SJSA1 (cell line): ENCODE measurements at places on chromosomes 5 and 9. TPM values are rescaled to one million over a fixed set of nuclear protein-coding genes. Genes with fewer than 3 reads are reported as not detected.
A peak's percentile ranks its signal among the peaks of the same experiment; 100 is the strongest.

GABRA6 gene
- total RNA-seq: not detected in 2 replicates

MZB1 gene
- not detected in 2 replicates for total RNA-seq

RFESD gene
- total RNA-seq: 0.72 and 1.7 TPM in 2 replicates

PCDHA5 gene
- total RNA-seq: not detected in 2 replicates

DNA sequence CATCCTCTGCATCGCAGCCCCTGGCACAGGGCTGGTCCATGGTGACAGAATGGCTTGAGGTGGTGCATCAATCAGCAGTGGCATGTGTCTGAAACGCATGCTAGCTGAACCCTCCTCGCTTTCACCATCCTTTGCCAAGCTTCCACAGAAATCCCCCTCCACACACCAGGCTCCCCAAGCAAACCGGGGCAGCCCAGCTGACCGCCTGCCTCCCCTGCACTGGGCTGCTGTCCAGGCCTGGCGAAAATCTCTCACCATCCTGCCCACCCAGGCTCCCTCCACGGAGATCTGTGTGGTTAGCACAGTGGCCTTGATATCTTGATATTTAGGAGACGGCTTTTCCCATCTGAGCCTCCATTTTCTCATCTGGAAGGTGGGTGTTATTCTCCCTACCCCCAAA lies 905 bp upstream of the HRH2 start:
- DNase-seq: no peak
- no peaks in the 10 kb centered on the region for H3K4me1 ChIP-seq
- H3K36me3 ChIP-seq: no peaks in the 10 kb centered on the region
- H3K4me3 ChIP-seq: no peak overlapping the region
- peaks cover 28% of the 10 kb centered on the region for H3K27me3 ChIP-seq

SPINK13 gene
- total RNA-seq: not detected in 2 replicates

GRCh38 chr5:144950996-144951395 lies 780.3 kb downstream of the KCTD16 start:
- H3K27ac ChIP-seq: no peak overlapping the region
- no peaks in the 10 kb centered on the region for H3K4me1 ChIP-seq
- no peak for DNase-seq
- H3K27me3 ChIP-seq: no peaks in the 10 kb centered on the region
- no peaks in the 10 kb centered on the region for H3K36me3 ChIP-seq

- no peak overlapping the region for H3K27ac ChIP-seq
- no peaks in the 10 kb centered on the region for H3K4me1 ChIP-seq
- DNase-seq: no peak
Observed at GRCh38 chr5:110104726-110105669, 415.3 kb downstream of the MAN2A1 start.

- H3K27me3 ChIP-seq: no peaks in the 10 kb centered on the region
- H3K36me3 ChIP-seq: peaks cover 17% of the 10 kb centered on the region
- no peaks in the 10 kb centered on the region for H3K4me1 ChIP-seq
- peak; percentile 82 for DNase-seq
- H3K27ac ChIP-seq: peak within 1 kb of the TSS; percentile 88
Observed at GRCh38 chr5:84384604-84385575, at the start of gene EDIL3. Gene EDIL3, minus strand, starts transcription at chr5:84384880. Its CDS starts 506 bp downstream, at chr5:84384374.

EQTN gene
- total RNA-seq: not detected in 2 replicates

GRCh38 chr5:124257048-124257447 lies 489.4 kb downstream of the ZNF608 start:
- H3K36me3 ChIP-seq: no peaks in the 10 kb centered on the region
- 0 out of 2 replicates have a peak, but pooled peaks cover 1% of the 10 kb centered on the region for H3K4me1 ChIP-seq
- no peak for DNase-seq
- no peaks in the 10 kb centered on the region for H3K27me3 ChIP-seq
- H3K4me3 ChIP-seq: no peak overlapping the region
- no peak overlapping the region for H3K27ac ChIP-seq

PCDH12 gene
- not detected in 2 replicates for total RNA-seq

- H3K4me3 ChIP-seq: no peak overlapping the region
- H3K36me3 ChIP-seq: no peaks in the 10 kb centered on the region
- DNase-seq: no peak
- no peak overlapping the region for H3K27ac ChIP-seq
- no peaks in the 10 kb centered on the region for H3K27me3 ChIP-seq
Observed at GRCh38 chr9:90975781-90976538, 174.3 kb downstream of the SYK start.

SLC35D2 gene
- total RNA-seq: 10.6 and 21.2 TPM in 2 replicates

SLC25A2 gene
- total RNA-seq: 0.11 and 0.75 TPM in 2 replicates

PAPPA gene
- 1.9 and 5.3 TPM in 2 replicates for total RNA-seq

DNA sequence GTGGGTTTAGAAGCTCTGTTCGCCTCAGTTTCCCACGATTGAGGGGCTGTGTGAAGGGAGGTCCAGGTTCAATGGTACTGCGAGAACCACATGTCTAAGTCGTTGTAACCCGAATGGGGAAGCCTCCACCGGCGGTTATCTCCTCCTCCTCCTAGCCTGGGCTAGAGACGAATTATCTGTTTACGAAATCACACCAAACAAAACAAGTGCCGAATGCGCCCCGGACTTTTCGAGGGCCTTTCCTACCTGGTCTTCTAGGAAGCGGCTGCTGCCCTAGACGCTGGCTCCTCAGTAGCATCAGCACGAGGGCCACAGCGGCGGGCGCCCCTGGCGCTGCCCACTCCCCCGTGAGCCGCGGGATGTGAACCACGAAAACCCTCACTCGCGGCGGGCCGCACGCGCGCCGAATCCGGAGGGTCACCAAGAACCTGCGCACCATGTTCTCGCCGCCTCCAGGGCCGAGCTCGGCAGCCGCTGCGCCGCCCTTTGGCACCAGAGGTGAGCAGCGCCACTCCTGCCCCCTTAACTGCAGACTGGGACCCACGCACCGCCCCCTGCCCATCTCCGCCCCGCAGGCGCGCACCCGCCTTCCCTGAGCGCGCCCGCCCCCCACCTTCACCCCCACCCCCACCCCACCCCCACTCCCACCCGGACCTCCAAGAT lies at the start of gene CDKN2A:
CDKN2A (minus strand) TSS at position 500 of the 663 bp plus-strand sequence.
- peak within 1 kb of the TSS; percentile 94 for H3K27ac ChIP-seq
- H3K36me3 ChIP-seq: peaks cover 38% of the 10 kb centered on the region
- peak within 1 kb of the TSS; percentile 80 for H3K4me3 ChIP-seq
- peaks cover 29% of the 10 kb centered on the region for H3K4me1 ChIP-seq

- no peak for DNase-seq
- no peaks in the 10 kb centered on the region for H3K27me3 ChIP-seq
- no peak overlapping the region for H3K27ac ChIP-seq
Observed at GRCh38 chr9:107612136-107612535, 122.6 kb upstream of the KLF4 start.

DNA sequence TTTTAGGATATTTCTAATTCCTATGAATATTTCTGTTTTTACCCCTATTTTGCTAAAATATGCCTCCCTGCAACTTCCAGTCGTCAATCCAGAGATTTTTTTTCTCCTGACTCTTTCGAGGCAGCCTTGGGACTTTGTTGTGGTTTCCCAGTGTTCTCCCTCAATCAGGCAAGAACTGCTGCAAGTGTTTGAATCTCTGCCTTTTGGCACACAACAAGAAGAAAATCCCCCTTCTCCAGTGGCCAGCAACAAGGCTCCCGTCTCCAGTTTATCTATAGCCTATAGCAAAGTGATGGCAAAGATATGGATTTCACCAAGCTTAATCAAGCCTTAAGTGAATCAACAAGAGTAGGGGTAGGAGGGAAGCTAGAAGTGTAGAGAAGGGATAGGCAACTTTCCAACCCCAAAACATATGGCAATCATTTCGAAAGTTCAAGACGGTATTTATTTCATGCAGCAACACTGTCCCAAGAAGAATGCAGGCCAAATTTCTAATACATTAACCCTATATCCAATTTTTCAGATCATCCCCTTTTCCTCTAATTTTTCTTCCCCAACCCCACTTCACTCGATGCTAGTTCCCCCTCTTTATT lies 37.7 kb upstream of the PAPPA start:
- DNase-seq: no peak
- H3K4me3 ChIP-seq: no peak overlapping the region
- H3K27ac ChIP-seq: no peak overlapping the region
- peaks cover 12% of the 10 kb centered on the region for H3K4me1 ChIP-seq
- no peaks in the 10 kb centered on the region for H3K36me3 ChIP-seq

- no peaks in the 10 kb centered on the region for H3K27me3 ChIP-seq
- no peak overlapping the region for H3K4me3 ChIP-seq
- no peaks in the 10 kb centered on the region for H3K36me3 ChIP-seq
- peaks cover 24% of the 10 kb centered on the region for H3K4me1 ChIP-seq
- no peak for DNase-seq
Observed at GRCh38 chr9:94787266-94787665, 60.8 kb downstream of the AOPEP start.

QRFP gene
- total RNA-seq: not detected in 2 replicates

DNA sequence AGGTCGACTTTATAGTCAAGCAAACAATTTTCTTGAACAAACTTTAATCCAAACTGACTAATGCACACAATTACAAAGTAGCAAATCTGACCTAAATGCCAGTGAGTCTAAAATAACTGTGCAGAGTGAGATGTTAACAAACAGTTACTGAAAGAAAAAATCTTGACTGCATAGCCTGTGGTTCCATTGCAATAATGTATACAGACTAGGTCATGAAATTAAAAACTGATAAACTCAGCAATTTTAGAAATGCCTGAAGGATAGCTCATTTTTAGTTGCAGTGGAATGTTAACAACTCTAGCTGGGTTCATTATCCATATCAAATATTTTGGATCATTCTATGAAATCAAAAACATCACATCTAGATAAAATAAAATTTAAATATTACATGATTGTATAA lies 73.4 kb upstream of the CDH12 start:
- no peaks in the 10 kb centered on the region for H3K4me1 ChIP-seq
- H3K27me3 ChIP-seq: no peaks in the 10 kb centered on the region
- DNase-seq: no peak
- H3K4me3 ChIP-seq: no peak overlapping the region

- H3K27ac ChIP-seq: no peak overlapping the region
- DNase-seq: no peak
- H3K36me3 ChIP-seq: no peaks in the 10 kb centered on the region
- H3K4me3 ChIP-seq: no peak overlapping the region
- H3K27me3 ChIP-seq: no peaks in the 10 kb centered on the region
Observed at GRCh38 chr5:122691931-122692330, 82.9 kb upstream of the SNX2 start.

DNA sequence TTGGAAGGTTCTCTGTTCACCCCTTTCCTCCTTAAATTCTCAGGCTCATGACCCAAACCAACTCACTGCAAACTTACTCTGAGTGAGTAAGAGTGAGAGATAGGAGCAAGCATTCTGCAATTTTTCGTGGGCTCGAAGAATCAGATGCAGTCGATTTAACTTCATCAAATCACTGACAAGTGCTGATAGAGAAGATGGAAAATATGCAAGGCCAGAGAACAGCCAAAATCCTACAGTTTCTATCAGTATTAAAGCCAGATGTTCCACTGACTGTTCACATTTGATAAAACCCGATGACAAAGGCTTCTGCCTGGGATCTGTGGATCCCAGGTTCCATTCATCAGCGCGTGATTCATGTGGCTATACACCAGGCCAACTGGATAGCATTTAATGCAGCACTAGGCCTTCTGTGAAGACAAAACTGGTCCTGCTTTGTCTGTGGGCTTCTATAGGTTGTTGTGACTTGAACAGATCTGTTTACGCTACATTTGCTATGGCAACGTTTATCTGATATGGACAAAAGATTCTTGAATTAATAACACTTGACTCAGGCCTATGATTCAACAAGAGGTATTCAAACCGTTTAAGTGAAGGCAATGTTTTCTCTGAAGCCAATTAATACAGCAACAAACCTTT lies 251.2 kb downstream of the NFIB start:
- H3K4me1 ChIP-seq: no peaks in the 10 kb centered on the region
- H3K27me3 ChIP-seq: no peaks in the 10 kb centered on the region
- no peak for DNase-seq

PCDHGA10 gene
- 1.2 and 2.9 TPM in 2 replicates for total RNA-seq

DNA sequence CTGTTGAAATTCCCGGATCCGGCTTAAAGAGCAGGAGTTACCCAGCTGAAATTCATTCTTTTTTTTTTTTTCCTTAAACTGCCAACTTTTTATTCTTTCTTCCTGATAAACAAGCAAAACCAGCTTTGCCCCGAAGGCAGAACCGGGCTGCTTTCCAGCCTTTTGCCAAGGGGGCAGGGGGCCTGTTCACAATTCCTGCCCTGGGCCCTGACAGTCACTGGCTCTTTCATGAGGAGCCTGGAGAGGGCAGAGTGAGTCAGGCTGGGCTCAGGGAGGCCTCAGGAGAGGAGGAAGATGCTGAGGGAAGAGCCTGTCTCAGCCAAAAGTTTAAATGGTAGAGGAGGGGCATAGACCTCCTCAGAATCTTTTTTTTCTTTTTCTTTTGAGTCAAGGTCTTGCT lies 4.8 kb downstream of the GLIPR2 start:
- peaks cover 11% of the 10 kb centered on the region; the same call in 1 of the 2 replicates for H3K4me1 ChIP-seq
- peaks cover 8% of the 10 kb centered on the region; the same call in 1 of the 2 replicates for H3K36me3 ChIP-seq
- no peaks in the 10 kb centered on the region for H3K27me3 ChIP-seq
- H3K4me3 ChIP-seq: no peak overlapping the region
- no peak for DNase-seq
- no peak overlapping the region for H3K27ac ChIP-seq

- no peaks in the 10 kb centered on the region for H3K27me3 ChIP-seq
- H3K4me1 ChIP-seq: peaks cover 1% of the 10 kb centered on the region; the same call in 1 of the 2 replicates
- H3K27ac ChIP-seq: no peak overlapping the region
- no peak overlapping the region for H3K4me3 ChIP-seq
- H3K36me3 ChIP-seq: peaks cover 3% of the 10 kb centered on the region; the same call in 1 of the 2 replicates
Observed at GRCh38 chr5:37428044-37428443, 48.9 kb downstream of the WDR70 start.

RAD23B gene
- 69.2 and 81.2 TPM in 2 replicates for total RNA-seq

PDLIM7 gene
- 175 and 274 TPM in 2 replicates for total RNA-seq

DNA sequence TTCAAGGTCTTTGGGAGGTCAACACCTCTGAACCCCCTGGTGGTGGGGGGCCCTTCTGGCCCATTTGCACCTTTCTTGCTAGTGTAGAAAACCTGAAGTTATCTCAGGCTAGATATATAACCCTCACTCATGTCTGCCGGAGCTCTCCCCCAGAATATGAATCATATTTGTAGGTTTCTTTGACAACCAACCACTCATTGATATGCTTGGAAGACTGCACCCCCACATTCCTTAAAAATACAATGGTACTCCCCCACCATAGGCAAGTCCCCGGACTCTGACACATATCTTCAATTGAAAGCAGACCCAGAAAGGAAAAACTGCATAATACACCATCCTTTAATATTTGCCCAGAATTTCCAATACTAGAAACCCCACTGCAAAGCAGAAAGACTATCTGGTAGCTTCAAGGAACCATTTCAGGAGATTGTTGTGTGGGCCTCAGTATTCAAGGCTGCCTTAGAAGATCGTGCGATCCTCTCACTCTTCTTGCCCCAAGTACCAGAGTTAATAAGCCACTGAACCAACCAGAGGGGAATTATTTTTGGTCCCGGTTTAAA lies 978 bp upstream of the UBE2B start:
- no peak for DNase-seq
- peak overlapping the region; percentile 86 for H3K4me3 ChIP-seq
- H3K4me1 ChIP-seq: peaks cover 17% of the 10 kb centered on the region
- no peaks in the 10 kb centered on the region for H3K27me3 ChIP-seq
- peak overlapping the region; percentile 99 for H3K27ac ChIP-seq

GRCh38 chr9:90307891-90308290 lies 334.7 kb downstream of the DIRAS2 start:
- no peak overlapping the region for H3K4me3 ChIP-seq
- H3K36me3 ChIP-seq: no peaks in the 10 kb centered on the region
- DNase-seq: no peak
- H3K27ac ChIP-seq: no peak overlapping the region

- peaks cover 38% of the 10 kb centered on the region for H3K4me1 ChIP-seq
- no peaks in the 10 kb centered on the region for H3K27me3 ChIP-seq
- peak overlapping the region; percentile 81 for H3K27ac ChIP-seq
- H3K4me3 ChIP-seq: no peak overlapping the region
- peaks cover 9% of the 10 kb centered on the region for H3K36me3 ChIP-seq
- DNase-seq: peak; percentile 82
Observed at GRCh38 chr9:94937214-94937903, 210.9 kb downstream of the AOPEP start.
